ENCODE measurements at places on chromosomes 3 and 15.

- no peak for DNase-seq
These were observed 51.5 kb upstream of the SLCO3A1 start for GRCh38 chr15:91801836-91802534.

DNA sequence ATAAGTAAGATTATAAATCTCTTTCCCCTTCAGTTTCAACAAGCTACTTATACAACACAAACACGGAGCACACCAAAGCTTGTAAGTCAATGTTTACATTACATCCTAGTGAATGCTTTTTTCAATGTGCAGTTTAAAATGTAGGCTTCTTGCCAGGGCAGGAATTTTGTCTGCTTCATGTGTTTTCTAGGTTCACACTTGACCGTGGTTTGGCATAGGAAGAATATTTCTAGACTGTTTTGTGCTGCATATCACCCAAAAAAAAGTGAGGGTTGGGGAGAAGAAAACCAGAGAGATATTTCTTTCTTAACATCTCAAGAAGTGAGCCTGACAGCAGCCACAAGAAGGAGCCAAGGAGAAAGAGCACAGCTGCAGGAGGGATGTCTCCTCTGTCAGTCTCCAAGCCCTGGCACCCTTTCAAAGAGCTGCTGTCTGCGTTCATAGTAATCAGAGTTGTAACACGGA, 255.8 kb downstream of the MEIS2 start:
- no peak for DNase-seq

DNA sequence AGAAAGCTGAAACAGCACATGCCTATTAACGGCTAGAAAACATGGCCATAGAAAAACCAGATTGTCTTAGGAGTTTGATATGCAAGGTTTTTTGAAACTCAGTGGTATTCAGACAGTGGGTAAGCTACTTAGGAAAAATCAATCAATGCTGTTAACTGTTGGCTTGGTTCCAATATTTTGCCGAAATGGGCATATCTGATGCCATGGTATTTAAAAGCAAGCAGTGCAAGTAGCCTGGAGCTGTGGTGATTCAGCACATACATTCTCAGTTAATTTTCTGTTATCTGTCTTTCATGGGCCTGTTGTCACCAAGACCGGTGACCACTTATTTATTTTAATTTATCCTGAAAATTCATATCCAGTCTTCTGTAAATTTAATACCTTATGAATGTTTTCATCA, 17.3 kb upstream of the SUCNR1 start:
- DNase-seq, result no peak

- no peak for DNase-seq
These were observed 75.3 kb downstream of the HMG20A start for GRCh38 chr15:77495838-77496596.

DNA sequence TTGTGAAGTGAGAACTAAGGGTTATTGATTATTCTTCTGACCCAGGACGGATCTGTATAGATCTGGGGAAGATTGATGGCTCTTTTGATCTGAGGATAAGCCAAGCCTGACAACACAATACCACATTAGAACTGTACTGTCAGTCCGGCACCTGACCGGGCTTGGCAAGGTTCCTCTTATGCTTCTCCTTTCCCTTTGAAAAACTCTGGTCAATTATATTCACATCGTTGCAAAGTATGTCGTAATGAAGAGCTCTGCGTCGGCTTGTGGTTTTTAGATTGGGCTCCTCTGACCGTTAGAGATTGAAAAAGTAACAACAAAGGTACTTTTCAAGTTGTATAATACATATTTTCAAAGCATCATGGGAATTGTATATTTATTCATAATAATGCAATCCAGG, 389.8 kb downstream of the NR2F2 start:
- no peak for DNase-seq

DNA sequence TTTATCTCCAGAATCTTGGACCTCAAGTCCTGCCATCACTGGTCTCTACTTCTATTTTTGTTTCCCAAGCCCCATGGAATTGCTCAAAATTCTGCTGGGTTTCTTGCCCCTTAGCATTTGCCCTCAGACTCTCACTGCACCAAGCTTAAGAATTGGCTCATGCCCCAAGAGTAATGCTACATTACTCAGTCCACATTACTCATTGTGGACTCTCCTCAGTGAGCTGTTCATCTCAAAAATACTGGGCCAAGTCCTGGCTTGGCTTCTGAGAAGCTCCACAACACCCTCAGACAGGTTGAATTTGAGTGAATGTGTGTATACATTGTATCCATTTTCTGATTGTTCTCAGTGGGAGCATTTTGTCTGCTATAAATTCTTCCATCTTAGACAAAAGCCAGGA, 364.4 kb upstream of the ARHGEF26 start:
- no peak for DNase-seq

DNA sequence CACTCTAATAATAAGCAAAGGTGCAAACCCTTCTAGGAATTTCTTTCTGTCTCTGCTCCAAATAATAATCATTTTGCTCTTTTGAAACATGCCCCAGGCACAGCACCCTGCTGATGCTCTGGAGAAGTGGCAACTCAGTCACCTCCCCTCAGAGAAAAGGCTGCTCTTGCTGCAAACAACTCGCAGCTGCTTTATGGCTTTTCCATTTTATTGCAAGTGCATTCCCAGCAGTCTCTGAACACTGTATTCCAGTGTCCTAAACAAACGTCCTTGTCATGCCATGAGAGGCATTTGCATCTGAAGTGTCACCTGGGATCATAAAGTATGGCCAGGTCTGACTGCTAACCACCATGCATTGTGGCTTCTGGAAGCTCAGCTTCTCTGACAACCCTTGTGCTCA, 358.1 kb upstream of the TRIM42 start:
- DNase-seq, result no peak

GRCh38 chr3:55166576-55167555, 239.0 kb upstream of the LRTM1 start:
- DNase-seq, result no peak

Measured in activated CD4-positive, alpha-beta T cell treated with anti-CD3 and anti-CD28 coated beads for 4 hours (primary cell).